ENCODE measurements at places on chromosomes 12 and 14. TPM values are rescaled to one million over a fixed set of nuclear protein-coding genes. Genes with fewer than 3 reads are reported as not detected.

DNA sequence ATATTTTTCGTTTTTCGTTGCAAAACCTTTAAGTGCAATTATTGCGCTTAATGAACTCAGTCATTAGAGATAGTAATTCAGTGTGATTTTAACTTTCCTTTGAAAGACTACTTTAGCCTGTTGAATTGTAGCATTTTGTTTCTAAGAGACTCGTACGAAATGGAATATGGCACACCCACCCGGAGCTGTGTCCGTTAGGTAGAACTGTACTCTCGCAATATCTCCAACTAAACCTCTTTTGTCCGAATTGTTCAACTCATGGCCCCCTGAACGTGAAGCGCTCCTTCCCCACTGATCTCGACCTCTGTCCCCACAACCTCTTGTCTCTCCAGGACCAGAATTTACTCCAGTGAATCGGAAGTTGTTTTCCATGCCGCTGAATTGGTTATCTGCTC, 800 bp downstream of the PCNX4 start:
- DNase-seq = peak; percentile 59

GRCh38 chr12:96258104-96258961, 64.2 kb downstream of the ELK3 start:
- DNase-seq = peak; percentile 79

- DNase-seq = no peak
These were observed 14.5 kb downstream of the KIF26A start for GRCh38 chr14:104152686-104153393.

GRCh38 chr12:109476807-109477184, 304 bp downstream of the KCTD10 start:
- no peak for DNase-seq

DNA sequence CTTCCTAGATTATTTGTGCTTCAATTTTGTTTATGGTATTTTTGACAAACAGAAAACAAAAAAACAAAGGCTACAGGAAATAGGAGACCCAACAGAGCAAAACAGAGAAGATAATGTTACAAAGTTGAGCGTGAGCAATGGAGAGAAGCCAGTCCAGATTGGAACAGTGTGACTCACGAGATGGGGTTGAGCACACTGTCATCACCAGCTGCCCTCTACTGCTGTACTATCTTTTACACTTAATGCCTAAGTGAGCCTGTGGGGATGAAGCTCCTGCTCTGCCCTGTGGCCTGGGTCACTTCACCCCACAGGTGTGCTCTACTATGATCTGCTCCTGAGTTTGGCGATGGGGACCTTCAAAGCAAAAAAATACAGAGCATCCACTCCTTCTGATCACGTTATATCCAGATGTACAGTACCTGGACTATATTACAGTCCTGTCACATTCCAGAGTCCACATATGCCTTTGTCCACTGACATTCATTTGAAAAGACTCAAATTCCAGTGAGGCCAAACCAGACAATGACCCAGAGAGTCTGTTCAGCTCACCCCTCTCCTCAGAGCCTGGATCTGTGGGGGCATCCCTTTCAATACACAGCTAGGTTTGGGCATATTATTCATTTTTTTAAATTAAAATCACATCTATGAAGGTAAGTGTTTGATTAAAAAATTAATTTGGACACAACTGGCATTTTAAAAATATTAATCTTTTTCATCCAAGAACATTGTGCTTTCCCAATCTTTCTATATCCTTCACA, 4.4 kb downstream of the IPO8 start:
- DNase-seq = no peak

- DNase-seq = peak; percentile 48
These were observed 211.1 kb upstream of the RGS6 start for GRCh38 chr14:71720978-71721624.

- no peak for DNase-seq
These were observed 4.4 kb downstream of the TULP3 start for GRCh38 chr12:2895051-2895451.

DNA sequence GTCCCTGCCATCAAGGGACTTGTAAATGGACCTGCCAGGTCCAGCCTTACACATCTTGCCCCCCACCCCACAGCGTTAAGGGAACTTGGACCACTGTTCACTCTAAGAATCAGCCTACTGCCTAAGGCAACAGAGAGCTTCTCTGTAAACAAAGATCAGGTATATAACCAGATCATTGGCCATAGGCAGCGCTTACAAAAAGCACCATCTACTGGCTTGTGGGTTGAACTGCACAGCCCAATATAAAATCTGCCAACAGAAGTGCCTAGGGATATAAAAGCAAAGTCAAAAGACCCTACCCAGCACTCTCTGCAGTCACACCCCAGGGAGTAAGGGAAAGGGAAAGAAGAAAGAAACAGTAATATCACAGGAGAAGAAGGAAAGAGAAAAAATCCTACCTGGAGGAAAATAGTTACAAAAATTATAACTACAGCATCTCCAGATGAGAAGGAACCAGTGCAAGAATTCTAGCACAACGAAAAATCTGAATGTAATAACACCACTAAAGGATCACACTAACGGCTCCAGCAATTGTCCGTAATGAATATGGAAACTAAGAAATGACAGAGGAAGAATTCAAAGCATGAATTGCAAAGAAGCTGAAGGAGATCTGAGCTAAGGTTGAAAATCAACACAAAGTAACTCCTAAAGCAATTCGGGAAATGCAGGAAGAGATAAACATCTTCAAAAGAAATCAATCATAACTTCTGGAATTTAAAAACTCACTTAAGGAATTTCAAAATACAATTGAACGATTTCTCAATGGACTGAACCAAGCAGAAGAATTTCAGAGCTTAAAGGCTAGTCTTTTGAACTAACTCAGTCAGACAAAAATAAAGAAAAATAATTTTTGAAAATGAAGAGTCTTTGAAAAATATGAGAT, 95.2 kb upstream of the PCED1B start:
- peak; percentile 20 for DNase-seq

DNA sequence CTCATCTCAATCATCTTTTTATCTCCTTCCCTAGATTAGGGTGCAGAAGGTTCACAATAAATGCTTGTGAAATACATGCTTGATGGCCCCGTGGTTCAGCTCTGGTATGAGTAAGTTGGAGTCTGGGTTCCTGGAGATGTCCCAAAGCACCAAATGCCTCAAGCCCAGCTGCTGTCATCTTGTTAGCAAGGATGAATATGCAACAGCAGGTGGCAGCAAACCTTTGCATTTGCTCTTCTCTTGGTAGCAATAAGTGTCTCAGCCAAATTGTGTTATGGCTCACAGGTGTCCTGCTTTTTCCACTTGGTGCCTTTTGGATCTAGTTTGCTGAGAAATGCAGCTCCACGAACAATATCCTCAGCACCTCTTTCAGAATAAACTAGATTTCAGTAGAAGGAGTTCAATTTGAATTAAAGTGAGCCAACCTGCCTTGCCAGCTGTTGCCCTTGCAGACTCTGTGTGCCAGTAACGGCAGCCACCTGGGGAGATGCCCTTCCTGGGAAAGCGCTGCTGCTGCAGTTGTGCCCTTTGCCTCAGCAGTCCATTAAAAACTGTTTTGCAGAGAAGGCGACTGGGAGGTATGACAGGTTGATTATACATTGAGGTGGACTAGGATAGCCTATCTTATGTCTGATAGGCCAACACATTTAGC, 417.3 kb downstream of the SNAPC1 start:
- DNase-seq = peak; percentile 64

DNA sequence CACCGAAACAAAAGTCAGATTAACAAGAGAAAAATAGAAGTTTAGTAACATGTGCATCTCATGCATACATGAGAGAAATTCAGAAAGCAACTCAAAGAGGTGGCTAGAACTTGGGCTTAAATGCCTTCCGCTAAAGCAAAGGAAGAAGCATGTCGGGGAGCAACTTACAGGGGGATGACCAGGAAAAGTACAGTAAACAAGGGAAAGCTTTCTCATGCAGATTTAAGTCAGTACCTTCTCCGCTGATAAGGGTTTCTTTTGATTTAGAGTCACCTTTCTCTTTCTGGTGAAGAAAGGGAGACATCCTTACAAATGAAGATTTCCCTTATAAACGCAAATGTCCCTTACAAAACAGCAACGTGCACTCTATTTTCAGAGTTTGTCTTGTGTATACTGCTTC, 6.0 kb upstream of the RNASE6 start:
- DNase-seq = no peak

GRCh38 chr12:66960006-66960405, 281.1 kb upstream of the GRIP1 start:
- DNase-seq = no peak

- no peak for DNase-seq
These were observed 30.5 kb downstream of the USP44 start for GRCh38 chr12:95520816-95521215.

- DNase-seq = no peak
These were observed 18.0 kb downstream of the ZFYVE21 start for GRCh38 chr14:103733651-103734050.

DNA sequence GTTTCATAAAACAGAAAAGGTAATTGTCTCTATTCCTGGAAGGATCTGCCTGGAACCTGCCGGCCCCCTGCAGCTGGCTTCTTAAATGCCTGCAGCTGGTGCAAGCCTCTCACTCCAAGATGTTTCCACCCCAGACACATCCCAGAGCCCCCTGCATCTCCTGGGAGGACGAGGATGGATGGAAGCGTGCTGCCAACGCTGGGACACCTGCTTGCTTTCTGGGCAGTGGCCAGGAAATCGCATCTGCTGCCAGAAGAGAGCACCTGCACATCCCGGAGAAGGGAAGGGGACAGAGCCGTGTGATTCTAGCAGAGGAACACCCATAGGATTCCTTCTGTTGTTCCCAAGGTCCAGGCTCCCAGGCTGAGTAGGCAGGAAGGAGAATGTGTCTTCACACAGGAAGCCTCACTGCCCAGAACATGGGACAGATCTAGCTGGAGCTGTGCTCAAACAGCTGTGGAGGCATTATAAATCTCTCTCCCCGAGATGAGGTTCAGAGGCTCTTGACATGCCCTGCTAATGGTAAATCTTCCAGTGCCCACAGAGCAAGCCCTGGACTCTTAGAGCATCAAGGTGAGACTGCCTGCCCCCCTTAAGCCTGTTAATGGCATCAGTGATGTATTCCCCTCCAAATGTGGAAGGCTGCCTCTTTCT, 138.8 kb upstream of the MAP1LC3B2 start:
- peak; percentile 34 for DNase-seq

DNA sequence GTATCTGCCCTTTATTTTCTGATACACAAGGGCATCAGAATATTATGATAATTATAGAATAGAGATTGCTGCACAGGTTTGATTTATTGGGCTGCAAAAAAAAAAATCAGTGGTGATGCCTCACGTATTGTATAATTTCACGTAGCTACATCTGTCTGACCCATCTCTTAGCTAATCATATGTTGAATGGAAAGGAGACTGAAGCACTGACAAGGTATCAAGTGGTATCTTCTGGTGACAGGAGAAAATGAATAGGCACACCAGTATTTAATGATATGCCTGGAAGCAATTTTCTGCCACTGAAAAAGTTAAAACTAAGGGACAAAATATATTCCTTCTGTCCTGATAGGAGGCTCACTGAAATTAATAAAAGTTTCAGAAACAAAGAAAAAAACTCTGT, 837.2 kb upstream of the FBXO33 start:
- DNase-seq = no peak

- DNase-seq = no peak
These were observed 50.1 kb downstream of the RASSF3 start for GRCh38 chr12:64660237-64661018.

DNA sequence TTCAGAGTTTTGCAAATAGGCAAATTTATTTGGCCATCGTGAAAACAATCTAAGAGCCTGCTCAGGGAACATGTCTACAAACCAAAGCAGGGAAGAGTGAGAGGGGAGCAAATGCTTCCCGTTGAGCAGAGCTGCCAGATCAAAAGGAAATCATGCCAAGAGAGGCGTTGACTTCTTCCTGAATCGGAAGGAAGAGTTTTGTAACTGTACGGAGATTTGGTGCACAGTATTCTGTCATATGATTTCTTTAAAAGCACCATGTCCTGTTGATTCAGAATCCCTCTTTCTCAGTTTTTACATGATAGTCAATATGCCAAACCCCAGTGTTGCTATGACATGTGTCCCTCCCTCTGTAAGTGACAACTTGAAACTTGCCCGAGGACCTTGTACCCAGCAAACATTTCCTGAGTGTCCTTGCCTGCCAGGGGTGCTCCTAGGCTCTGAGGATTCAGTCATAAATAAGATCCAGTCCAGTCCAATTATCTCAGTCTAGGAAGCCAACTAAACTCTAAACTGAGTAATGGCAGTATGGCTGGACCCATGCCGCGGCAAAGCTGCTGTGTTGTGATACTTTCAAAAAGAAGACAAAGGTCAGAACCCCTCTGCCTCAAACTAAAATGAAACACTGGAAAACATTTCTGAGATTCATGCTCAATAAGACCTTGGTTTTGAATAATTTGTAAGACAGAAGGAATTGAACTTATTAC, 300.1 kb upstream of the FKBP4 start:
- DNase-seq = peak; percentile 24

DNA sequence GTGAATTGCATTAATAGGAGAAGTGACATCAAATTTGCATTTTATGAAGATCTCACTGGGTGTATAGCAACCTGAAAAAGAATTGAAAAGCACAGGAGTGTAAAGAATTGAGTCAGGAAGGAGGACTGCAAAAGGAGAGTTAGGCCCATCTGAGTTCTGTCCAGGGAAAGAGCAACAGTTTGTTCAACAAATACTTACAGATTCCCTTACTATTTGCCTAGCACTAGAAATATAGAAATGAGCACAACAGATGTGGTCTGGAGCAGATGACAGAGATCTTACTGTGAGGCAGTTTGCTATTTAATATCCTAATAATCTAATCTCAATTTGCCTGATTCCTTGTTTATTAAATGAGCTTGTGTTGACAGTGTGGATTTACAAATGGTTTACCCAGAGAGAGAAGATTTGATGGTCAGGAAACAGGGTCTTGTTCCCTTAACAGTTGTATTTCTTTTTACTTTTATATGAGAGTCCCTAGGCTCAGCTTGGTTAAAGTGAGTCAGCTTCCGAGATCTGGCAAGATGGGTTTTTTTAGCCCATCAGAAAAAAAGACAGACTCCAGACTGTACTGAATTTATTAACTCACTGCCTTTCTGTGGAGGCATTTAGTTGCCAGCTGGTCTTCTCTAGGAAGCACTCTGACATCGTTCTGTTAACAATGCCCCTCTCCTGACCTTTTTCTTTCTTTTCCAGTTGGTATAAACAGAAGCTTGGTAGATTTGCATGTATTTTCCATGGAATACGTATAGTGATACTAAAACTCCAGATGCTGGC, 229.7 kb downstream of the TTC6 start:
- no peak for DNase-seq

GRCh38 chr14:22073801-22074200, 400.2 kb upstream of the OR4E1 start:
- DNase-seq = no peak

GRCh38 chr12:104376650-104377513, 73.3 kb downstream of the EID3 start:
- DNase-seq = no peak

GRCh38 chr12:55726971-55727370, 1.8 kb downstream of the CD63 start:
- DNase-seq = no peak

- DNase-seq = peak; percentile 72
These were observed 6.0 kb downstream of the ZNF219 start for GRCh38 chr14:21092273-21093011.

The CD163L1 gene
- not detected for total RNA-seq

The PSMB5 gene
- 447 TPM for total RNA-seq

The DHRS2 gene
- total RNA-seq = 3.7 TPM

The MYO1H gene
- total RNA-seq = not detected

The FOXN3 gene
- total RNA-seq = 10.0 TPM

The ASCL1 gene
- not detected for total RNA-seq

The PCK2 gene
- 64.7 TPM for total RNA-seq

Measured in G401 (cell line).